Fibroblast of lung (primary cell): ENCODE measurements at places on chromosomes 1 and 21. TPM values are rescaled to one million over a fixed set of nuclear protein-coding genes. Genes with fewer than 3 reads are reported as not detected.

The CRNN gene
- total RNA-seq: not detected in 2 replicates

The SLC2A5 gene
- total RNA-seq: 0.77 and 0.83 TPM in 2 replicates

The ARID1A gene
- total RNA-seq: 10.3 and 16.0 TPM in 2 replicates

DNA sequence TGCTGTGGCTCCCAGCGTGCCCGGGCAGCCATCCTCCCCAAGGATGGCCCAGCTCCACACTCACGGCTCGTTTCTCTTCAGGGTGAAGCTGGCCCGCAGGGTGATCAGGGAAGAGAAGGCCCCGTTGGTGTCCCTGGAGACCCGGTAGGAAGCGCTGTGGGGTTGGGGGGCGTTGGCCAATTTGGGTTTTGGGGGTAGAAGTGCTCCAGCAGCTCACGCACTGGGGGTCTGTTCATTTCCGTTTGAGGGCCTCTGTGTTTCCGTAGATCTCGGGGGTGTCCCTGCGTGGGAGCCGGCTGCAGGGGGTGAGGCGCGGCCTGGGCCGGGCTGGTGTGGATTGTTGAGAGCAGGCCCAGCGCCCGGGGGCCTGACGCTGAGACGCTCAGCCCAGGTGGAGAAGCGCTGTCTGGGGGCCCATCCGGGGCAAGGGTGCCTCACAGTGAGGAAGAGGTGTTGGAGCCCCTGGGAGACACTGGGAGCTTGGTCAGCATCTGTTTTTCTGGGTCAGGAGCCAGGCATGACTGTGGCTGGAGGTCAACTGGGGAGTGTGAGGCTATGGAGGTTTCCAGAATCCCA, 12.6 kb downstream of the COL6A1 start:
- peak; percentile 24 for DNase-seq

GRCh38 chr1:198575798-198576641, 35.5 kb upstream of the ATP6V1G3 start:
- no peak for DNase-seq

DNA sequence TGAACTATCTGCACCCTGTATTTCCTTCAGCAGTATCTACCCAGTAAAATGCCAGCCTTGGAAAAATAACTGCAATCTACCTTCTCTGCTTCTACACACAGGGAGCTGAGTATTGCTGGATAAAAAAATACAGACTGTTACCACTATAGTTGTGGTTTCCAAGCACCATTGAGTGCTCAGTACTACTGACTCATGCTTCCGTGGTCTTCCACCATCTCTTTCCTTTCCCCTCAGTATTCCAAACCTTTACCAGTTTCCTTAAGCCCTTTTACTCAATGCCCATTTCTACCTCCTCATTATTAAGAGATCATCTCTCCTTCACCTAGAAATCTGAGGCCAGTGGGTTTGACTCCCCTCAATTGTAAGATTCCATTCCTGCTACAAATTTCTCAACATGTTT, 23.8 kb downstream of the GLMN start:
- no peak for DNase-seq

DNA sequence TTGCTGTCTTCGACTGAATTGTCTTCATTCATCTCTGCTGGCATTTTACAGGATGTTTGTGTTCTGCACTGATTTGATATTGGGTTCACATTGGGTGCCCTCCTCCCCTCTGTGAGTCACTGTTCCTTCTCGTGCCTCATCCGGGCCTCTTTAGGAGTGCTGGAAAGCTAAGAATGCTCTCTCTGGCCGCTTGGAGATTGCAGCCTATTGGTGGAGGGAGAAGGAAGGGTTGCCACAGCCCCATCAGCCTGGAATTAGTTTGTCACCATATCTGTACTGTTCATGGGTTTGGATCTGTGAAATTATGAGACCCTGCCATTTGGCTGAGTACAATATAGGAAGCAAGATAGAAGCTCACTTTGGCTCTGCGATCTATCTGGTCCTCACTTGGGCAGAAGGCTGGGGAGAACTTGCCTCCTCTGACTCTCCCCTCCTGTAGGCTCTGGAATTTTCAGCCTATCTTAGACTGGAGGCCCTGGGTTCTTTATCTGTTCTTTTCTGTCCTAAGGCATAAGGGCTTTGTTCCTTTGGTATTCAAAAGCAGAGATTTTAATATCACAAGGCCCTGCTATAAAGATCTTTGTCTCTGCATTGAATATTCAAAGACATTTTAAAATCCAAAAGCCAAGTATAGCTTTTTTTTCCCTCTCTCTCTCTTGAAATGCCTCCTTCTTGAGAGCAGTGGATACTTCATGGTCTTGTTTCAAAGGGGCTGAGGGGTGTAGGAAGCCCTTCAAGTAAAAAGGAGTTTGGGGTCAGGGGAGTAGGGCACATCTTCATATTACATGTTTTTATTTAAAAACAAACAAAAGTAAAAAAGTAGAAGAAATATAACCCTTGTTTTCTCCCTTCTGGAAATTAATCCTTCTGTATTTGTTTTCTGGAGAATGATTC, 347.9 kb downstream of the ZP4 start:
- DNase-seq: no peak

- DNase-seq: no peak
Measured at GRCh38 chr1:21517660-21518480, 8.6 kb downstream of the ALPL start.

DNA sequence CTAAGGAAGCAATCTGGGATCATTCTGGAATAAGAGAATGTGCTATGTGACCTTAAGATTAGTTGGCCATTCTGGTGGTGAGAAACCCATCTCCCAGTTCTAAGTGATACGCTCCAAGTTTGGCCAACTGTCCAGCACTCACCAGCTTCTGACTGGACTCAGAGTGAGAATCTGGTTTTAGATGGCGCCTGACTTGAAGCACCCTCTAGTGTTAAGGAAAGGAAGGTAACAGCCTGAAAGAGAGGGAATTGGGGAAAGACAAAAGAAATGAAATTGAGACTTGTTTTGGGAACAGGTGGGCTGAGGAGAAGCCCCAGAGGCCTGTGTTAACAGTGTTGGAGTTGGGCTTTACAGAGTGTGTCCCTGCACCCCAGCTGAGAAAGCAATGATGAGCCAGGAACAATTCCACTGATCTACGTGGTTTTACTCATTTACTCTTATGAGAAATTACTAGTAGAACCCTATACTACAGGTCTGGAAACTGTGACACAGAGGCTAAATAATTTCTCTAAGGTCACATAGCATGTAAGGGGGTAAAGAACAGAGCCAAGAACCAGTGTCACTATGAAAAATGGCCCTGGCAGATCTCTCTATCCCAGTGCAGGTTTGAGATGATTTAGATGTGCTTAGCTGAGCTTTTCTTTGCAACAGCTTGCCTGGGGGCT, 9.3 kb upstream of the FCAMR start:
- DNase-seq: peak; percentile 38

The CD101 gene
- total RNA-seq: under 0.01 TPM in 1 of 2 replicates, not detected in the other

DNA sequence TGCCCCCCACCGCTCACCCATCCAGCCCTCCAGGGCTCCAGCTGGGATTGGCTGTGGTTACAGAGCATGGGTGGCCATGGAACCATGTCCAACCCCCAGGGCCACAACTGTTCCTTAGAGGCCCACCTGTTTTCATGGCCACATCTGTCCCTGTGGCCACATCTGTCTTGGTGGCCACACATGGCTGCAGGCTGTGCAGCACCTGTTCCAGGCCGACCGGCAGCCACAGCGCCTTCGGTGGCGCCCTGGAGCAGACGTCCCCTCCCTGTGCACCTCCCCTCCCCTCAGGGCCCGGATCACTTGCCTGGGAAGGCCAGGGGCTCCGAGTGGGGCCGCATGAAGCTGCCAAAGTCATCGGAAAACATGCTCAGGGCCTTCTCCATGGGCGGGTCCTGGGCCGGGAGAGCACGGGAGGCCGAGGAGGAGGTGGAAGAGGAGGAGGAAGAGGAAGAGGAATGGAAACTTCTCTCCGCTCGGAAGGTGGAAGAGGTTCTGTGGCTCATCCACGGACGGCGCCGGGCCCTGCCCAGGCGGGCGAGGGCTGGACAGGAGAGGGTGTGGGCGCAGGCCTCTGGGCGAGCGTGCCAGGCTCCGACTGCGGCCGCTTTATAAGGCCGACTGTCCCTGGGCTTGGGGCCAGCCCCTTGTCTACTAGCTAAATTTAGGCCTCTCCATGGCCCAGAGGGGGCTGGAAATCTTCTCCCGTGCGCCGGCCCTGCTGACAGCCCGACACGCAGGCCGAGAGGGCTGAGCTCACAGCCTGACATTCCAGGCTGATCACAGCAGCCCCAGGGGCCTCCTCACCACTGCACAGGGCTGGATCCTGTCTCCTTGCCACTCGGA, at the start of gene HSPB7:
HSPB7 (minus strand) TSS at position 583 of the 843 bp plus-strand sequence; CDS start at position 503, 80 bp downstream.
- DNase-seq: peak; percentile 67

DNA sequence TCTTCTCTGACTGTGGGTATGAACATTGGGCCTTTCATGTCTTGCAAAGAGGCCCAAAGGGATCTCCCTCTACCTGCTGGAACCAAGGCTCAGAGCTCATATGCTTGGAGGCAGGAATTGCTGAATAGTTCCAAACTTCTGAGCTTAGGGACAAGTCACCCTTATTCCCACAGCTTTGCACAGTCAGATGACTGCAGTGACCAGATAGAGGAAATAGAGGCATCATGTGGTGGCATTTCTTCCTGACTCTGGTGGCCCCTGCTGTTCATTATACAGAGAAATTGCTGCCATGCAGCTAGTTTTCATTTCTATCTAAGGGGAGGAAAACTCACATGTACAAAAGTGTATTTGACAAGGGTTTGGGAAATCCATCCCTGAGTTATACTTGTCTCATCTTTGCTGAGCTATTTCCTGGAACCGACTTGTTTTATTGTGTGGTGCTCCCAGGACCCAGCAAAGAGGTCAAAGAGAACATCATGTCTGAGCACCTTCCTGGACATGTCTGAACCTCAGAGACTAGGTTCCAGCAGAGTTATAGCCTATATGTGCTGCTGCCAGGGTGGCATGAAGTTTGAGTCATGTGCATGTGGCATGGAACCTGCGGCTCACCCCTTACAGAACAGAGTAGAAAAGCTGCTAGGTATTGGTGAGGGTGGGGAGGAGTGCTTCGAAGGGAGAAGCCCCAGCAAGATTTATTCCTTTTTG, 131.2 kb downstream of the PIK3R3 start:
- no peak for DNase-seq

DNA sequence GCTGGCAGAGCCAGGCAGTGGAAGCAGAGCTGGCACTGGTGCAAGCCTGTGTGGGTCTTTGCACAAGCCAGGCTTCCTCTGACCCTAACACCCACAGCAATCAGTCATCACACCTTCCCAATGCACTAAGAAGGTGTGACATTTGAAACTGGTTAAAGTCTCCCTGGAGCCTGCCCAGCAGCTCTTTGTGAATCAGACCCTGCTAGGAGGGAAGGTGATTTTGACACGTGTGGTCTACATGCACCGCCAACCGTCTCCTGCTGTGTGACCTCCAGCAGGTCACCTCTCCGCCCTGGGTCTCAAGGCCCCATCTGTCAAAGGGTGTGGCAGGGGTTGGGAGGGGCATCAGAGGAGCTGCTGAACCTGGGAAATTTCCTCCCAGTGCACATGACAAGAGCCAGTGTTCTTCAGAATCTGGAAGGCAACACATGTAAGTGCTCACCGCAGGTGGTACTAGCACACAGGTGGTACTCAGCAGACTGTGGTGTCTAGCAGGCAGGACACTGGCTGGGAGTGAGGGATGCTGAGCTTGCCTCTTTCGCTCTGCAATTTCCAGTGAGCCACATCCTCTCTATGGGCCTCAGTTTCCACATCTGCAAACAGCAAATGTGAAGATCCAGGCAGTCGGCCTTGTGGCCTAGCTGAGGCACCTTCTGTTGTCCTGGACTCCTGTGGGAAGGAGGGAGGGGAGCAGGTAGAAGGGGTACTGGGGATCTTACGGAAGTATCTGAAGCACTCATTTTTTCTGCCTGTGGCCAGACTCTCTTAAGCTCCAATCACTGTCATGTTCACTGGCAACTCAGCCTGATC, 123.2 kb downstream of the DMRTB1 start:
- DNase-seq: no peak

The KDF1 gene
- total RNA-seq: not detected in 2 replicates

GRCh38 chr1:243286409-243287122, 30.7 kb downstream of the SDCCAG8 start:
- peak; percentile 74 for DNase-seq

The OR6Y1 gene
- total RNA-seq: not detected in 2 replicates

DNA sequence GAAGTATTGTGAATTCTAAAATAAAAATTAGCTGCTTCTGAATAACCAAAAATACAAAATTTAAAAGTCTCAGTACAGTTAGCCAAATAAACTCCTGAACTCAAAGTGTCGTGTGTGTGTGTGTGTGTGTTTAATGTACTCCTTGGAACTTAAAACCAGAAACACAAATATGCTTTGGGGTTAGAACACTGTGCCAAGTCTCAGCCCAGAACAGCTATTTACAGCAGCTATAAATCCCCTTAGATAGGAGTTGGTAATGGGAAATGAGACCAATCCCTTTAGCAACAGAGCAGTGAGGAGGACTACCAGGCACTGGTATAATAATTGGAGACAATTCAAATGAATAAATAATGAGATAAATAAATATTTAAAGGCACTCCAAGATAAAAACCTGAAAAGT, 83.1 kb downstream of the PATJ start:
- peak; percentile 33 for DNase-seq

The TCP10L gene
- 0.51 and 0.83 TPM in 2 replicates for total RNA-seq

- DNase-seq: peak; percentile 98
Measured at GRCh38 chr1:7299329-7299799, 471.7 kb upstream of the VAMP3 start.

The RGSL1 gene
- total RNA-seq: not detected in 2 replicates

GRCh38 chr1:176017722-176018121, 189.4 kb downstream of the COP1 start:
- no peak for DNase-seq

DNA sequence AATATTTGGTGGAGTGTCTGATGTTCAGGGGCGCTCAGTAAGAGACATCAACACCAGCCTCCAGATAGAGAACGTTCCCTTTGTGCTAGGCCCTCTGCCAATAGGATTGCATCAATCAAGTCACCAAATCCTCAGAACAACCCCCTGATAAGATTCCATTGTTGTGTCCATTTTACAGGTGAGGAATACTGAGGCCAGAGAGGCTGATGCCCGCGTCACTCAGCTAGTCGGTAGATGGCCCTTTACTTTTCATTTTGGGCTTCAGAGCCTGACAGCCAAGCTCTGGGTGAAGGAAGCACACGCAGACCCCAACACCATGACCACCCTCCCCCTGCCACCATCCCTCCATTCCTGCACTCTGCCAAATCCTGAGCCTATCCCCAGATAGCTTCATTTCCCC, 406.2 kb downstream of the PTPRU start:
- no peak for DNase-seq

The LCE3E gene
- total RNA-seq: not detected in 2 replicates

- DNase-seq: no peak
Measured at GRCh38 chr1:16617778-16618580, 4.6 kb upstream of the NBPF1 start.

GRCh38 chr1:231936983-231937775, 310.6 kb downstream of the DISC1 start:
- no peak for DNase-seq

GRCh38 chr1:234734412-234734835, 124.4 kb upstream of the IRF2BP2 start:
- DNase-seq: no peak
